Vagina (tissue), 2 donors: ENCODE measurements at places on chromosomes 1 and 21.
A peak's percentile ranks its signal among the peaks of the same experiment; 100 is the strongest.

- peak; percentile 52 for DNase-seq
Measured at GRCh38 chr1:160830321-160831153, 32.1 kb downstream of the CD244 start.

- no peak for DNase-seq
Measured at GRCh38 chr1:37128091-37128490, 93.8 kb upstream of the GRIK3 start.

GRCh38 chr1:30818568-30819243, 61.1 kb upstream of the LAPTM5 start:
- no peak for DNase-seq

DNA sequence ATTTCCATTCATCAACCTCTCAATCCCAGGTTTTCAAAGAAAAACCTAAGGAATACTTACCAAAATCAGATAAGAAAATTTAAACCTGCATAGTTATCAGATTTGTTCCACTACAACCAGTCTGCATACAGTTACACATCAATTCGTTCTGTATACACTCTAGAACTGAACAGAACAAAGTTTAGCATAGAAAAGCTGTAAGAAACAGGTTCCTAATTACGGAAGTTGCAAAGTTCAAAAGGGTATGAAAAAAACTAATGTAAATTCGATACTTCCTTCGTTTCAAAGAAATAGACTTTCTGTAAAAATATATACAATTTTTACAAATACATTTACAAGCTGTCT, 3.1 kb downstream of the MCL1 start:
- DNase-seq, result no peak

- no peak for DNase-seq
Measured at GRCh38 chr1:243718893-243719292, 131.2 kb downstream of the AKT3 start.
